CD4-positive, alpha-beta T cell treated with Interleukin-1 beta for 1 hour (primary cell): ENCODE measurements at places on chromosomes 6 and 20.

DNA sequence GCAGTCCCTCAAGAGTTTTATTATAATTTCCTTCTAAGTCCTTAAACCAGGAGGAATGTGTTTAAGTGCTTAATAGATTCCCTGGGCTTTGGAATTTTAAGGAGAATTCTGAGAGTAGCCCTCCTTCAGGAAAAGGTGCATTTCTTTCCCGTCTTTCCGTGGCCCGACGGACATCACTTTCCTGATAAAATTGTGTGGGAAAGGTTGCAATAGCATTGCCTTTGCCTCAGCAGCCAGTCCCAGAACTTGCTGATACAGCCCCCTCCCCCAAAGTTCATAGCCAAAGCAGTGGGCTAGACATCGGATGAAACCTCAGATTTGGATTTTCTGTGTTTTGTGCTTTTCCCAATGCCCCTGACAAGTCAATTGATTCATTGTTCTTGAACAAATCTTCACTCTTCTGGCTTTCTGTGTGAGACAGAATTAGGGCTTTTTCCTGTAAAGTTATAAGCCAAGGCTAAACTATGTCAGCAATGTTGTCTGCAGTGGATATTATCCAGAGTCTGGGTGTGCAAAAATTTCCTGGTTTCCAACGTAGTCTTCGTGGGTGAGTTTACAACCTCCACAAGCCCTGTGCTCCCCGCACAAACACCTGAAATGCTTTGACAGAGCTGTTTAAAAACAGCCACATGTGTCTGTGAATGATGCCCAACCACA is 1.1 kb upstream of the SMOC2 start:
- no peak for DNase-seq

DNA sequence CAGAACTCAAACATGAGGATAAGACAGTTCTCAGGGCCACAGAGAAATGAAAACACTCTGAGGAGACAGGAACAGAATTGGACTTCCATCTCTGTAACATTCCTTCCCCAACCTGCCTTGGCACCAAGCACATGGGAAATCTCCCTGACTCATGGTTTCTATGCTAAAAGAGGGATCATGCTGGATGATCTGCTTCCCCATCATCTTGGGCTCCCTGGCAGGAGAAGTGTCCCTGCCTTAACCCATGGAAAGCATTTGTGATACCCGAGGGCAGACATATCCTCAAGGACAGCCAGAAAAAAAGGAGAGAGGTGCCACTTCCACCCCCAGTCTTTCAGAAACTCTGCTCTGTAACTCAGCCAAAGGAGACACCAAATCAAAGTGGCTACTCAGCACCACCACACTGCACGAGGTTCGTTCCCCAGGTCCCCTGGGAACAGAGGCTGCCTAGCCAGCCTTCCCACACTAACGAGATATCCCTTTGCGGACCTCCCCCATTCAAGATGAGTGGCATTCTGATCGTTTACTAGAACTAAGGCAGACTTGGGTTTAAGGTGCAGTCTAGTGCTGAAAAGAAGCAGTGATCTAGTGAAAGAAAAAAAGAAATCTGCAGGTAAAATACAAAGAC is 34.8 kb downstream of the BLOC1S5 start:
- no peak for DNase-seq

- no peak for DNase-seq
Measured at GRCh38 chr6:89567630-89568390, 70.7 kb downstream of the LYRM2 start.

- DNase-seq, result no peak
Measured at GRCh38 chr6:158694913-158695312, 45.1 kb downstream of the SYTL3 start.

DNA sequence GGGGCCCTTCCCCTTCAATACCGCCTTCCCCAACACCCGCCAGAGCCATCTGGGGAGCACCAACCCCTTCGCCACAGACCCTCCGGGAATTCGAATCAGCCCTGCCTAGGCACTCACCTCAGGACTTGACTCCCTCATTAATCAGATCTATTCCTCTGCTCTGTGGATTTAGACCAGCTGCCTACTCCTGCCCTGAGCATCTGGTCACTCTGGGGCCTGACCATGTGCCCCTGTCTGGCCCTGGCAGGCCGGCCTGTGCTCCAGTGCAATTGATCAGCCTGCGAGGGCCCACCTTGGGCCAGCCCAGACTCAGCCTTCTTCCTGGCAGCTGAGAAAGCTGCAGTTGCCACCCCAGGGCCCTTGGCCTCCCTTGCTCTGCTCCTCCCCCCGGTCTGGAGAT is 46.0 kb downstream of the GRM4 start:
- DNase-seq, result no peak

DNA sequence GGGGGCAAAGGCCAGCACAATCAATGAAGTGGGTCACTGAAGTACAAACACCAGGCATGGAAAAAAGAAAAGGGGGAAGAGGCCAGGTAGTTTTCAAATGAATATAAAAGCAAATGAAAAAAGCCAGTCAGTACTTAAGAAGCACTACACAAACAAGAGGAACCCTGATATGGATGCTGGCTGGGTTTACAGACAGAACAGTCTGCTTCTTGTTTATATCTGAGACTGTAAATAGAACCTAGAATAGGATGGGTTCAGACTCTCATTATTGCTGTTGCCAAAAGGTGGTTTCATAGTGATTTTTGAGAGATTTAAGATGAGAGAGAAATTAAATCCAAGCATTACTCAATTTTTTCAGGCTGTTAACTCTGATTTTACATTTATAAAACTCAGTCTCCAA is 24.1 kb downstream of the USP45 start:
- no peak for DNase-seq

DNA sequence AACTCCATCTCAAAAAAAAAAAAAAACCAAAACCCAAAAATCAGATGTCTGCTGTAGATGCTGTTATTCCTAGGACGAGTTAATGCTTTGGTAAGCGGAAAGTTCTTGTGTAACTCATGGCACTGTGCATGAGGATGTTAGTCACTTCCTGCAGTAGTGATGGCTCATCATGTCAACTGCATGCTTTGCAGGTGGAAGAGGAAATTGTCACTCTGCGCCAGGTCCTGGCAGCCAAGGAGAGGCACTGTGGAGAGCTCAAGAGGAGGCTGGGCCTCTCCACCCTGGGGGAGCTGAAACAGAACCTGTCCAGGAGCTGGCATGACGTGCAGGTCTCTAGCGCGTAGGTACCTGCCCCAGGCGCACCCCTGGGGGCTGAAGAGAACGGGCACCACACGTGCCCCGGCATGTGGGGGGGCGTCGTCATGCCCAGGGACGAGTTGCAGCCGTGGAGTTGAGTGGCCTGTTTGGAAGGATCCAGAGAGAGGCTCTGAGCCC is 8.5 kb downstream of the TPD52L2 start:
- DNase-seq, result peak; percentile 73

- no peak for DNase-seq
Measured at GRCh38 chr6:13360671-13361540, 32.6 kb upstream of the TBC1D7 start.

DNA sequence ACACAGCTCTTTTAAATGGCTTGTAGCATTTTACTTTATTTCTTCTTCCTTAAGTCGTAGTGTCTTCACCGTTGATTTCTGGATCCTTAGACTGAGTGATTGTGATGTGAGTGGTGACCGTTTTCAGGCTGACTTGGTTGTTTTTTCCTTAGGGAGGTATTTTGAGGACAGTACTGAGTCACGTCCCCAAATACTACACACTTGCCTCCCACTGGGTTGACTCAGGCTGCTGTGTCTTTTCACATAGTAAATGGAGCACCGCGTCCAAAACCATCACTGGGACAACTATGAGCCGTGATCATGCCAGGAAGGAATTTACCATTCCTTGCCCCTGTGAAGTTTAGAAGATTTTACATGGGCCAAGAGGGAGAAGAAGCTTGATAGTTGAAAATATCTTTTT is 174.1 kb downstream of the FARS2 start:
- DNase-seq, result no peak

- no peak for DNase-seq
Measured at GRCh38 chr6:129662406-129662766, 47.6 kb downstream of the ARHGAP18 start.

DNA sequence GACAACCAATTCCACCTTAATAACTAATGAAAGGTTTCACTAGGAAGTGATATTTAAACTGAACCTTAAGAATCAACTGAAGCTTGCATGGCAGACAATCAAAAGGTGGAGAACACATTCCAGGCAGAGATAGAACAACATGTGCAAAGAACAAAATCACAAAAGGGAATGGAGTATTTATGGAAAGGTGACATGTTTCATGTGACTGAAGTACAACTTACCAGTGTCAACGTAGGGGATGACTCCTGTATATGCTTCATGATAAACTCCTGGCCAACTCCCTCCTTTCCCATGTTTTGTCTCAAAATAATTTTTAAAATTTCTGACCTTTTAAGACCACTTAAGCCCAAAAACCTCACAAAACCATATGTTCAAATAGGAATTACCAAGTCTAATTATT is 6.6 kb downstream of the PLN start:
- no peak for DNase-seq

- no peak for DNase-seq
Measured at GRCh38 chr6:40125680-40126394, 191.6 kb upstream of the MOCS1 start.

DNA sequence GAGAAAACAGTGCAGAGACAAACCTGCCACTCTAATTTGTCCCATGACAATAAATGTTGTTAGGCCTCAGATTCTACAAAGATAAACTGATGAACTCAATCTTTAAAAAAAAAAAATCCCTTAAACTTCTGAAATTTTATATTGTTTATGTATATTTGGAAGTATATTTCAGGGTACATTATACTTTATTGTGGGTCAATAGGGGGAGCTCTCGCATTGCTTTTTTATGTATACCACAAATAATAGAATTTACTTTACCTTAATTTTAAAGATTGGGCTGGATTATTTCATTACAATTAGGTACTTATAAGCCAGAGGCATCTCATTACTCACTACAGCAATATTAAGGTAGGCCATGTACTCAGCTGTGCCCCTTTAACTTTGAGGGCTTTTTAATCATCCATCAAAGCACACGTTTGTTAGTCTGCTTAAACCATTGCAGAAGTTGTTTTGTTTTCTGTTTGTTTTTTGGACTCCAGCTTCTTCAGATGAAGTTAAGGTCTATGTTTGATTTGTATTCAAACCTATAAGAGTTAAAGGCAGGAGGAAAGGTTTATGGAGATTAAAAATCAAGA is 56.3 kb upstream of the EYA4 start:
- no peak for DNase-seq

DNA sequence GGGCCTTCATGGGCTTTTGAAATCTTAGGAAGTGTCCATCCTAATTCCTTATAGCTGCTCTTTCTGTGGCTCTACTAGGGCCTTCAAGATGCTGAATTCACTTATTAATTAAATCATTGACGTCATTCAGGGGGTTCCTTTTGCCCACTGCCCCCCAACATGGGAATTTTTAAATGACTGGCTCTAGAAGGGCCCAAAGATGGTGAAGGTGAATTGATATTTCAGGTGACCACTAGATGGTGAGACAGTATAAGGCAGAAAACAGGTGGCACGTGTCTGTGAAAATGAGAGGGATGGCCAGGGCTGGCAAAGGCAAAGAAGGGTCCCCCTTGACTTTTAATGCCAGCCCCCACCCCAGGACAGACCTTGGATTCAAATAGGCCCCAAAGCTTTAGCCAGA is 11.8 kb downstream of the GNAS start:
- no peak for DNase-seq

DNA sequence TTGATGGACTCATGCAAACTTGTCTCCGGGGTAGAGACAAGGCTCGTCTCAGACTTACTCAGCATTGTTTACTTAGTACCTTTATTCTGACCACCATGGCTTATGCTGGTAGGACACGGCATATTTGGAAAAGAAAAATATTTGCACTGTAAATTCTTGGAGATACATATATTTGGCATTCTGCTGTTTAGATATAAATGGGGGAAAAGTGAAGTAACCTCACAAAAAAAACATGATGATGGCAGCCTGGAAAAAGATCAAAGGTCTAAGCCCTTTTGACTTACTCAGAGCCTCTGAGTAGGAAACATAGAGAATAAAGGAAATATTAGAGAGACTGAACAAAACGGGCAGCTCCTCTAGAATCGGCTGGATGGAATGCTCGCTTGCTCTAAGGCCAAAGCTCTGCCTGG is 32.5 kb downstream of the PDE10A start:
- DNase-seq, result no peak

DNA sequence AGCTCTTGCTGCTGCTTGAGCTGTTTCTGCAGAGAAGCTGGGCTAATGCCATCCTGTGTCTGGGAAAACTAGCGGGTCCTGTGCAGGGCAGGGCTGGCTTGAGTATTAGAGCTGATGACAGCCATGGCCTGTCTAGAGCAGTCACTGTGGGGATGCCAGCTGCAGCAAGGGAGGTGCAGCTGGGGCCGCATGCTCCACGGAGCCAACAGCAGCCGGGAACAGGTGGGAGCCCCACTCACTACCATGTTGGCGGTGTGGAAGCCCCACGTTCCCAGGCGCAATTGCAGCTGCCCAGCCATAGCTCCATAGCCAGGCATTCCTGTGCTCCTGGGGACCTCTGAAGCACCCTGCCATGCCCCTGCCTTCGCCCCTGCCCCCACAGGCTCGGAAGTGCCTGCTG is 212.9 kb downstream of the TFAP2C start:
- no peak for DNase-seq

GRCh38 chr6:30720738-30721197 is 616 bp downstream of the TUBB start:
- DNase-seq, result peak; percentile 62

DNA sequence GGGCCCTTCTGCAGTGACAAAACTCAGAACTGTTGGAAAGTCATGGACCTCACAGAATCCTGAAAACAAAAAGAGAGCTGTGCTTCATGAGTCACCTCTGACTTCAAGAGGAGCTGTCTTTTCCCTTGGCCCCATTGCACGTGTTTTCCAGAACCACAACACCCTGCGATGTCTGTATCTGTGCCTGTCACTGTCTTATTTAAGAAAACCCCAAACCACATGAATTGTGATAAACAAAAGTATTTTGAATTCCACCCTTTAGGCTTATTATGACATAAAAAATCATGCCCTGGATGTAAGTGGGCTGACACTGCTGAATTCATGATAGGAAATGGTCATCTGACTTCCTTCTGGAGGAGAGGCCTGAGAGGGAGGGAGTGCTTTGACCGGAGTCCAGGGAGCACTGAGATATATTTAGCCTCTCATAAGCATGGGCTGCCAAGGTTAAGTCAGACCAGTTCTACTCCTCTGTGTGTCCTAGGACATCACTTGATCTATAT is 96.4 kb upstream of the DUSP22 start:
- DNase-seq, result peak; percentile 19

DNA sequence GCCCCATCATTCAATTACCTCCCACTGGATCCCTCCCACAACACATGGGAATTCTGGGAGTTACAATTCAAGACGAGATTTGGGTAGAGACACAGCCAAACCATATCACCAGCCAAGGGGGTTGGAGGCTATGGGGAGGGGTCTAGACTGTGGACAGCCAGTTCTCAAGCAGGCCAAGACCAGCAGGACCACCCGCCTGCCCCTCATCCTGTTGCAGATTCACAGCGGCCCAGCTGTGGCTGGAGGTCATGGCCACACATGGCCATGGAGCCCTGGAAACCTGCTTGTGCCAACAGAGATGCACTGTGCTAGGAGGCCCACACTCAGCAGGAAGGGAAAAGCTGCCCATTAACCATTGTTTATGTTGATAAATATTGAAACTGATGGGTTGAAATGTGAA is 240.5 kb downstream of the TTLL2 start:
- no peak for DNase-seq
